ENCODE measurements at places on chromosomes 2 and 18. TPM values are rescaled to one million over a fixed set of nuclear protein-coding genes. Genes with fewer than 3 reads are reported as not detected.

The CROCC2 gene
- not detected for total RNA-seq

The RTP5 gene
- total RNA-seq: not detected

The CCDC68 gene
- 4.8 TPM for total RNA-seq

The NPC1 gene
- total RNA-seq: 115 TPM

The ZNF396 gene
- 0.89 TPM for total RNA-seq

The STPG4 gene
- not detected for total RNA-seq

The GLI2 gene
- 16.8 TPM for total RNA-seq
